GM23338 (cell line): ENCODE measurements at places on chromosomes 3 and 15. TPM values are rescaled to one million over a fixed set of nuclear protein-coding genes. Genes with fewer than 3 reads are reported as not detected.
A peak's percentile ranks its signal among the peaks of the same experiment; 100 is the strongest.

DNA sequence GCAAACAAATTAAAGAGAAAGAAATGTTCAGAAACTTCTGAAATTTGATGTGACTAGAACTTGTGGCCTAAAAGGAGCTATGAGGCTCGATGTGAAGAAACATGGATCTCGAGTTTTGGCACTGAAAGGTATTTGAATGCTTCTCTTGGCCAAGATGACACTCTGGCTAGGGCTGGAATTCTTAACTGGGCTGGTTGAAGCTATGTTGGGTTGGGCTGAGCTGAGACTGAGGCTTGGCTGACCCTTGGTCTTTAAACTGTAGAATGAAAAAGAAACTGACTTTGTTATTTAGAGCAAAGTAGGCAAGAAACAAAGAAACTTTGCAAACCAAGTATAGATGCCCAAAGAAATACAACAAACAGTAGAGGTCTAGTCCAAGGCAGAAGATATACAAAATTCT, 28.1 kb upstream of the CLDN16 start:
- DNase-seq, result peak; percentile 9

TRAIP gene
- 16.6 and 19.5 TPM in 2 replicates for polyA plus RNA-seq

AMIGO3 gene
- polyA plus RNA-seq, result 2.9 and 3.5 TPM in 2 replicates

DNA sequence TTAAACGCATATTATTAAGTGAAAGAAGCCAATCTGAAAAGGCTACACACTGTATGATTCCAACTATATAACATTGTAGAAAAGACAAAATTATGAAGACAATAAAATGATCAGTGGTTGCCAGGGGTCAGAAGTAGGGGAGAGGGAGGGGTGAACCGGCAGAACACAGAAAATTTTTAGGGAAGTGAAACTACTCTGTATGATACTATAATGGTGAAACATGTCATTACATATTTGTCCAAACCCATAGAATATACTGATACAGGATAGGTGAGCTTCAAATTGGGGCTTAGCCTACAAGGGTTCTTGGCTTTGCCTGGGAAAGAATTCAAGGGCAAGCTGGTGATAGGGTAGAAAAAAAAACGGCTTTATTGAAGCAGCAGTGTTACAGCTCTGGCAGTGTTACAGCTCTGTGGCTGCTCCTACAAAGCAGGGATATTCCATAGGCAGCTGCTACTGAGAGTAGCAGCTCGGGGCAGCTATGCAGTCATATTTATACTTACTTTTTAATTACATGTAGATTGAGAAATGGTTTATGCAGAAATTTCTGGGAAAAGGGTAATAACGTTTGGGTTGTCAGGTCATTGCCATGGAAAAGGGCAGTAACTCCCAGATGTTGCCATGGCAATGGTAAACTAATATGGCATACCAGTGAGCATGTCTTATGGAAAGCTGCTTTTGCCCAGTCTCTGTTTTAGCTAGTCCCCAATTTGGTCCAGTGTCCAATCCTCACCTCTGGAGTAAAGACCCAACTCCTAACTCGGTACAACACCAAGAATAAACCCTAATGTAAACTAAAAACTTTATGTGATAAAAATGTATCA, 125.1 kb upstream of the SLC25A36 start:
- no peak for DNase-seq

GRCh38 chr3:142568393-142569017, 10.0 kb downstream of the ATR start:
- peak; percentile 92 for DNase-seq

- no peak for DNase-seq
These were observed 7.2 kb downstream of the PLD1 start for GRCh38 chr3:171803044-171803443.

DNA sequence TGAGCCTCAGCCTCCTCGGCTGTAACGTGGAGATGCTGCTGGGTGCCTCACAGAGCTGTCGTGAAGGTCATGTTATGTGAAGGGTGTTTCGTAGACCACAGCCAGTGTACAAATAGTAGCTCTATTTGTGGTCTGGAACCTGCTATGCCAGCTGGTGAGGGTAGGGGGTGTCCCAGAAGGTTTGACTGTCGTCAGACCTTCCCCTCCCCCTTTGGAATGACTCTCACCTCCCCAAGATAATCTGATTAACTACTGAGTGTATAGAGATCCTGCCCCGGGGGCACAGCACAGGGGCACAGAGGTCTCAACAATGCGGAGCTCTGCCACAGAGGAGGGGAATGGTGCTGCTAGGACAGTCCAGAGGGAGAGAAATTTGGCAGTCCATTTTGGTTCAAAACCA, 20.5 kb downstream of the FGD5 start:
- peak; percentile 55 for DNase-seq

GRCh38 chr15:27589260-27589659, 509.9 kb downstream of the OCA2 start:
- DNase-seq, result no peak

GOLGA8O gene
- not detected in 2 replicates for polyA plus RNA-seq

GRCh38 chr3:186241910-186242821, 119.9 kb downstream of the DGKG start:
- DNase-seq, result peak; percentile 92

DZIP1L gene
- 10.0 and 10.6 TPM in 2 replicates for polyA plus RNA-seq
